ENCODE measurements at places on chromosomes 5 and 9. TPM values are rescaled to one million over a fixed set of nuclear protein-coding genes. Genes with fewer than 3 reads are reported as not detected.
A peak's percentile ranks its signal among the peaks of the same experiment; 100 is the strongest.

DNM1 gene
- 2.2 TPM for total RNA-seq

GRCh38 chr5:166088389-166089039, 2202.9 kb upstream of the WWC1 start:
- H3K4me3 ChIP-seq, result no peak overlapping the region
- no peak for DNase-seq
- no peaks in the 10 kb centered on the region for H3K4me1 ChIP-seq
- no peak overlapping the region for H3K27ac ChIP-seq
- H3K36me3 ChIP-seq, result no peaks in the 10 kb centered on the region

GRCh38 chr5:132300577-132301343, 6.6 kb downstream of the SLC22A4 start:
- no peak for DNase-seq
- no peak overlapping the region for H3K27ac ChIP-seq
- H3K27me3 ChIP-seq, result peaks cover under 1% of the 10 kb centered on the region

IFNA13 gene
- total RNA-seq, result 0.86 TPM

LHX3 gene
- not detected for total RNA-seq

IFNB1 gene
- not detected for total RNA-seq

DNA sequence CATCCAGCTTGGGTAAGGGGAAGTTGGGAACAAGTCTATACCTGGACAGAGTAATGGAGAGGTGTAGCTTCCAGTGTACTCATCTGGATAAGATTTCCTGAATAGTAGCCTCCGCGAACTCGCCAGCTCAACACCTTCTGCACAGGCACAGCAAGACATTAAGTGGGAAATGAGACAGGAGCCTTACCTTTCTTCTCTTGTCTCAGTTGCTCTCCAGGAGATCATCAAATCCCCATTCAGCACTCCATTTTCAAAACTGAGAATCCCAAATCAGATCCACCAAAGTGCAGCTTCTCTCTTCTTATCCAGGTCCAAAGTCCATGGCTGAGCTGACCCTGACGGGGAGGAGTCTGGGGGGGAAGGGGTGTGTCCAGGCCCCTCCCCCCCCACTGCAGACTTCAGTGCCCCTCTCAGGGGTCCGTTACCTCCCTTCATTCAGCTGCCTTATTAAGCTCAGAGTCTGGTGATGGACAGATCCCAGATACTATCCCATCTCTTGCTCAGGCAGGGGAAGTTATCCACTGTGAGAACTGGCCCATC, 5.9 kb upstream of the MGAT1 start:
- H3K27me3 ChIP-seq, result no peaks in the 10 kb centered on the region
- DNase-seq, result no peak
- peak overlapping the region; percentile 65 for H3K4me3 ChIP-seq
- no peaks in the 10 kb centered on the region for H3K36me3 ChIP-seq

DMRT3 gene
- total RNA-seq, result not detected

SNCAIP gene
- 51.3 TPM for total RNA-seq

DNA sequence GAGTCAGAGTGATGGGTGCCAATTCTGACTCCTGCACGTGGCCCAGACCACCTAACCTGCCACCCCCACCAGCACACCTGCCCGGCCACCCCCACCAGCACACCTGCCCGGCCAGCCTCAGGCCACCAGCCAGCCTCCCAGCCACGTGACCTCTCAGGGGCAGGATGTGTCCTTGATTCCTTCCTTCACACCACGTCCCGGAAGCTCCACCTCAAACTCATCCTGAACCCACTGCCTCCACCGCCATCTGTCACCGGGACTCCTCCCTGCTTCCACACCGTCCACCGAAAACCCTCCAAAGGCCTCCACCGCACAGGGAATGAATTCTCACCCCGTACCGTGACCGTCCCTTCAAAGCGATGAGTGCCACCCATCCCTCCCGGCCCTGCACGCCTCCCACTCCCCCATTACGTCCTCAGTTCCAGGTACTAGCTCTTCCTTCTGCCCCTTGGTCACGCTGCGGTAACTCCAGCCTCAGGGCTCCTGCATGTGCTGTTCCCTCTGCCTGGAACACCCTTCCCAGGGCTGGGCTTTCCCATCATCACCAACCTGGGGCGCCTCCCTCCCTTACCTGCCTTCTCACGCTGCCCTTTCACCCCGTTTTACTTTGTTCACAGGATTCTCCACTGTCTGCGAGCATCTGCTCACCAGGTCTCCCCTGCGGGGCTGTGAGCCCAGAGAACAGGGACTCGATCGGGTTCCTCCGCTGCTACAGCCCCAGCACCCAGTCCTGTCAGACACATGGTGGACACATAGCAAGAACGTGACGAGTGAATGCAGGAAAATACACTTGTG, 82.9 kb downstream of the ADAMTS2 start:
- H3K27me3 ChIP-seq, result no peaks in the 10 kb centered on the region
- no peaks in the 10 kb centered on the region for H3K36me3 ChIP-seq
- H3K27ac ChIP-seq, result no peak overlapping the region
- H3K4me3 ChIP-seq, result no peak overlapping the region
- H3K4me1 ChIP-seq, result peaks cover 66% of the 10 kb centered on the region

DND1 gene
- 2.6 TPM for total RNA-seq

GRCh38 chr5:94388773-94389514, 229.5 kb downstream of the KIAA0825 start:
- no peak overlapping the region for H3K4me3 ChIP-seq
- no peaks in the 10 kb centered on the region for H3K36me3 ChIP-seq
- H3K4me1 ChIP-seq, result no peaks in the 10 kb centered on the region
- DNase-seq, result no peak
- H3K27ac ChIP-seq, result no peak overlapping the region

SWI5 gene
- 15.1 TPM for total RNA-seq

DNA sequence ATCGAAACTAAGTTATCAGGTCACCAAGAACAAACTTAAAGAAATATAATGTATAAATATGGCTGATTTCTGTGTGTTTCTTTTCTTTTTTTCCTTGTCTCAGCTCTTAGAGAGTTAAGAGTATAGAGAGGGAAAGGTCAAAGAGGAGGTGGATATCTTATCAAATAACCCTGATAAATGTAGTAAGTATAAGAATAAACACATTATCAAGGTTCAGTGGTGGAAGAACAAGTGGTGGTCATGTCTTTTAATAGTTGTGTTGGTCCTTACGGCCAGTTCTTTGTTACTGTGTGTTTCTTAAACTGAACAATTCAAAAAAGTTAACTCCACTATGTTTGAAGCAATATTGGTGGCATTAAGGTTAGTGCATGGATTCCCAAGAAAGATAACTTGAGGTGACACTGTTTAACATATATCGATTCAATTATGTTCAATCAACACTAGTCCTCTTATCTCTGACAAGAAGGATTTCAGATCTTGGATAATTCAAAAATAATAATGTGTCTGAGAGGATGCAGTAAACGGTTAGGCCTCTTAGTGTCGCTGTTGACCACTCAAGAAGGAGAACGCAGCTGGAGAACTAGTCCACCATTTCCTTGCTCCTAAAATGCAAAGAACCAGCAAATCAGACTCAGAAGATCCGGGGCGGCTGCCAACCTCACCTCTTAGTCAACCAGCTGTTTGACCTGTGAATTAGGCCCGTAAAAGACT, at the start of gene PCDHGA3:
PCDHGA3 (plus strand) TSS at position 588 of the 711 bp plus-strand sequence. CDS start 205 bp downstream, outside the sequence.
- no peak within 1 kb of the TSS for H3K4me3 ChIP-seq
- H3K27ac ChIP-seq, result no peak within 1 kb of the TSS
- H3K4me1 ChIP-seq, result no peaks in the 10 kb centered on the region
- peaks cover 7% of the 10 kb centered on the region for H3K27me3 ChIP-seq

DNA sequence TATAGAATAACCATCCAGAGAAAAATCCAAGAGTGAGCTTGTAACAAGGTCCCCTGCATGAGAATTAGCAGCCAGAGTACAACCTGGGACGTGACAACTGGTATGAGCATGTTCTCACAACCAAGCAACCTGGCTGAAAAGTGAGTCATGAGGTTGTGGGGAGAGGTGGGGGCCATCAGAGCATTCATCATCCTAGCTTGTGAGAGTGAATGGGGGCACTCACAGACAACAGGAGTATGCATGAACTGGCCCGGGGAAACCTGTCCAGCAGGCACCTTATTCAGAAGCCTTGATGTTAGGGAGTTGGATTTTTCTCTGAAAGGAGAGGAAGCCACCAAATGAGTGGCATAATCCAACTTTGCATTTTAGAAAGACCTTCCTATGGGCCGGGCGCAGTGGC, 113.0 kb downstream of the FRMD3 start:
- no peak overlapping the region for H3K27ac ChIP-seq
- DNase-seq, result no peak
- H3K4me1 ChIP-seq, result no peaks in the 10 kb centered on the region
- no peaks in the 10 kb centered on the region for H3K36me3 ChIP-seq
- no peaks in the 10 kb centered on the region for H3K27me3 ChIP-seq

FOXD4L6 gene
- not detected for total RNA-seq

- no peak for DNase-seq
- peaks cover 9% of the 10 kb centered on the region for H3K4me1 ChIP-seq
- H3K27ac ChIP-seq, result no peak overlapping the region
These were observed 18.8 kb downstream of the HBEGF start for GRCh38 chr5:140327589-140327988.

OR2K2 gene
- total RNA-seq, result not detected

GRCh38 chr5:119274767-119275130, 81.1 kb upstream of the TNFAIP8 start:
- peaks cover 100% of the 10 kb centered on the region for H3K4me1 ChIP-seq
- no peak for DNase-seq
- peak overlapping the region; percentile 56 for H3K4me3 ChIP-seq

DNA sequence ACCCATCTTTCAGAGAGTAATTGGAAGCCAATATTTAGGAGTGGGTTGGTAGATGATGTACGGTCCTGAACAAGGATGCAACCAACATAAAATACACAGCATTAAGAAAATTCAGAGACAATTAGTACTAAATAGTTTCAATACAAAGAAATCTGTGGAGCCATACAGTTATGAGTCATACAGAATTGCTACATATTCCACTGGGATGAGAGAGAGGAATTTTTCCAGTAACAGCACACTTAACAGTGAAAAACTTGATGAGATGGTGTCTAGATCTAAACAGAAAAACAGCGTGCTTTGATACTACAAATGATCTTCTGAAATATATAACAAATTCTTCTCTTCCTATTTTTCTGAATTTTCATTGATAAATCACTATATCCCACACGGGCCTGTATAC, 1999.3 kb upstream of the CDH9 start:
- no peak overlapping the region for H3K4me3 ChIP-seq
- H3K27me3 ChIP-seq, result no peaks in the 10 kb centered on the region

DNA sequence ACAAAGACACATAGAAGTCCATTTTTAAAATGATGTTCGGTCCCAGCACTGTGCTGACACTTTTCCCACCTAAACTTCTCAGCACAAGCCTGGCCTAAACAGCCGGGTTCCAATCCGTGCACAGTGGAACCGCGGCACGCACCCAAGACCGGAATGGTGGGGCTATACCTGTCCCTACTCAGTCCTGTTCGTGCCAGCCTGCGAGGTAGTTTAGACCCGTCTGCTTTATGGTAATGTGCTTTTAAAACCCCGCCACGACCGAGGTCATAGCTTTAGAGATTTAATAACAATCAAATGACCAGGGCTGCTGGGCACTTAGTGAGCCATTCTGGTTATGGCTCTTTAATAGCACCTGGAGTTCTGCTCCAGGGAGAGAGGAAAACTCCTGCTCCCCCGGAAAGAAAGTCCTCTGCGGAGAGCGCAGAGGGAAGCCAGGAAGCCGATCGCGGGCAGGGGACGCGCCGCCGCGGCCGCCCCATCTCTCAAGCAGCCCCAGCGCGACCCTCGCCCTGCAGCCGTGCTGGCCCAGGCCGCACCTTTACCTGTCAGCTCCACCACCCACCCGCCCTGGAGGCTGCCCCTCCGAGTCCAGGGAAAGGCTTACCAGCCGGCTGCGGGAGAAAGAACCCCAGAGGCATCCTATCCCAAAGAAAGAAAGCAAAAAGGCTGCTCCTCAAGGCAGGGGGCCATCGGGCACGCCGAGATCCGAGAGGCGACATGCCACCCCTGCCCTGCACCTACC, 511 bp downstream of the ARL15 start:
- H3K27me3 ChIP-seq, result no peaks in the 10 kb centered on the region
- peak overlapping the region; percentile 71 for H3K4me3 ChIP-seq
- DNase-seq, result peak; percentile 92
- peaks cover 57% of the 10 kb centered on the region for H3K4me1 ChIP-seq
- no peaks in the 10 kb centered on the region for H3K36me3 ChIP-seq

DNA sequence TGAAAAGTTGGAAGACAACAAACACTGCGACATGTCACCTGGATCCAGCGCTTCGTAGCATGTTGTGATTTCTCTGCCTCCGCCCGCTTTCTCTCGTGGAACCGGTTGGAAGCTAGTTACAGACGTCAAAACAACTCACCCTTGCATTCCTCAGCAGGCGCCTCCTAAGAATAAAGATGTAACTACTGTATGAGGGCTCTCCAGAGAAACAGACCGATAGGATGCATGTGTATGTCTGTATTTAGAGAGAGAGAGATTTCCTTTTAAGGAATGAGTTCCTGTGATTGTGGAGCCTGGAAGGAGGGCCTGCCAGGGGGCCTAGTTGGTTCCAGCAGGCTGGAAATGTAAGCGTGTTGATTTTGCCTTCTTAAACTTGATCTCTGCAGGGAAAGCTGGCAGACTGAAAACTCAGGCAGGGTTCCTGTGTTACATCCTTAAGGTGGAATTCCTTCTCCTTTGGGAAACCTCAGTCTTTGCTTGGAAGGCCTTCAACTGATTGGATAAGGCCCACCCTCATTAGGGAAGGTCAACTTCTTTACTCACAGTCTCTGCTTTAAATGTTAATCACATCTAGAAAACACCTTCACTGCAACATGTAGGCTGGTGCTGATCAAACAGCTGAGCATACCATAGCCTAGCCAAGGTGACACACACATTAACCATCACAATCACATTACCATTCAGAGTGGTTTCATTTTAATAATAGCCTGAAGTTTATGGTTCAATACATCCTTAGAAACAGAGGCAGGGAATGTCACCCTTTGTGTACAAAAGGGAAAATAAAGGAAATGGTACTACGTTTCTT, 163.8 kb downstream of the SYK start:
- no peak for DNase-seq
- H3K27me3 ChIP-seq, result peaks cover 31% of the 10 kb centered on the region
- H3K4me1 ChIP-seq, result no peaks in the 10 kb centered on the region
- no peak overlapping the region for H3K4me3 ChIP-seq

GRCh38 chr5:173045474-173045873, 10.7 kb upstream of the CREBRF start:
- no peak overlapping the region for H3K27ac ChIP-seq
- H3K4me3 ChIP-seq, result no peak overlapping the region
- H3K4me1 ChIP-seq, result no peaks in the 10 kb centered on the region
- no peaks in the 10 kb centered on the region for H3K27me3 ChIP-seq
- H3K36me3 ChIP-seq, result no peaks in the 10 kb centered on the region

DNA sequence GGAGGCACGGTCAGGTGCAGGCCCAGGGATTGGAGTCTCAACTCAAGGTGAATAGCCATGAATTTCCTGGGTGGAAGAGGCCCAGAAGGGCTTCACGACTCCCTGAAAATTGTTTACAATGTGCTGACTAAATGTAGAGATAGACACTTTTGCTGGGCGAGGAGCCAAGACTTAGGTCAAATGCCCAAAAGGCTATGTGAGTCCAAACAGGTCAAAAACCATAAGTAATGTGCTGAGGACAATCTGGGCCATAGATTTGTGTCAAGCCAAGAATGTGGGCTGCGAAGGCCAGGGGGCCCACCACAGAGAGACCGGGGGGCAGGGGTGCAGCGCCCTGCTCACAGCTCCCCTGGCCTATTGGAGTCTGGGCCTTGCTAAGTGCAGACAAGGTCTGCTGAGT, 197.8 kb downstream of the HSPA4 start:
- no peaks in the 10 kb centered on the region for H3K36me3 ChIP-seq
- no peak overlapping the region for H3K27ac ChIP-seq
- no peaks in the 10 kb centered on the region for H3K4me1 ChIP-seq
- peak; percentile 21 for DNase-seq

GRCh38 chr5:76556511-76557221, 66.5 kb downstream of the F2RL2 start:
- H3K27ac ChIP-seq, result no peak overlapping the region
- no peak overlapping the region for H3K4me3 ChIP-seq
- peaks cover 13% of the 10 kb centered on the region for H3K4me1 ChIP-seq
